ENCODE measurements at places on chromosomes 13 and 19.

DNA sequence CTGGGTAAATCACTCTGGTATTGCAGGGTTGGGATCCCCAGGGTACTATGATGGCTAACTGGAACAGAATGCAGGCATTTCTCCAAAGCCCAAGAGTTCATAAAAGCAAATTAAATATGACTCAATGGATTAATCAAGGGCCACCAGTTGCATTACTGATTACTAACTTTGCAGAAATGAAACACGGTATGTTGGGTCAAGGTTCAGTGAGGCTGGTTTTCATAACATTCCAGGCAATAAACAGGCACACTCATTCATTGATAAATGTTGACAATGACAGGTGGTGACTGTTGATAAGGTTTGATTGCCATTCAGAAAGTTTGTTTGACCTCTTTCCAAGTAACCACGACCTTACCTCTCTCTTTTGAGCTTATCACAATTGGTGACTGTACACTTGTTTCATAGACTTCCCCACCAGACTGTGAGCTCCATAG is 506 bp upstream of the AP1M1 start:
- DNase-seq = no peak

- DNase-seq = peak; percentile 46
Observed at GRCh38 chr13:99980824-99981734, 505 bp upstream of the ZIC2 start.

GRCh38 chr13:25501231-25501630 is 129.5 kb downstream of the ATP8A2 start:
- DNase-seq = no peak

- peak; percentile 96 for DNase-seq
Observed at GRCh38 chr19:37468961-37469777, at the start of gene ZNF570. Gene ZNF570, plus strand, starts transcription at chr19:37469356. Its CDS starts 999 bp downstream, at chr19:37470355.

- no peak for DNase-seq
Observed at GRCh38 chr13:27118428-27119054, 53.1 kb downstream of the USP12 start.

DNA sequence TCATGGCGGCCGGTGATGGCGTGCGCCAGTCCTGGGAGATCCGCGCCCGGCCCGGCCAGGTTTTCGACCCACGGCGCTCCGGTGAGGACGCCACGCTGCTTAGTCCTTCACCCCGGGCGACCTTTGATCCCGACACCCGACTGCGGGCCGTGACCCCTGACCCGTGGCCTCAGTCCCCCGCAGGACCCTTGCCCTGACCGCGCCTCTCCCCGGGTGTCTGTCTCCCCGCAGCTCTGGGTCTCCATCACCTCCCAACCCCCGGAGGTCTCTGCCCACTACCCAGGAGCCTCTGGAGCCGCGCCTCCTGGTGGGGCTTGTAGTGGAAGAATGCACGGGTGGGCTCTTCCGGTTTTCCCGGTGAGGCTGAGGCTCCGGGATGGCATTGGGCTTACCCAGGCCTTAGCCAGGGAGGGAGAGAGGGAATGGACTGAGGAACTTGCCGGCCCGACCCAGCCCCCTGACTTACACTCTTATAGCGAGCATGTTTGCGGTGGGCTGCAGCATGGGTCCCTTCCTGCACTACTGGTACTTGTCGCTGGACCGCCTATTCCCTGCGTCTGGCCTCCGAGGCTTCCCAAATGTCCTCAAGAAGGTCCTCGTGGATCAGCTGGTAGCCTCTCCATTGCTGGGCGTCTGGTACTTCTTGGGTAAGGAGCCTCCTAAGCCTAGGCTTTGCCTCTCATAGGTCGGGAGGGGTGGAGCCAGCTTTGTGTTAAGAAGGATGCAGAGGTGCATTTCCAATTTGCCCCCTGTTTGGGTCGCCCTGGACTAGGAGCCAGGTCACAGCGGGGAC is 566 bp downstream of the MPV17L2 start:
- DNase-seq = no peak
